ENCODE measurements at places on chromosomes 1 and 21.

GRCh38 chr1:23627069-23627735 lies 64.4 kb upstream of the RPL11 start:
- no peak for DNase-seq

- DNase-seq: no peak
These were observed 14.5 kb downstream of the RAB4A start for GRCh38 chr1:229285440-229285839.

DNA sequence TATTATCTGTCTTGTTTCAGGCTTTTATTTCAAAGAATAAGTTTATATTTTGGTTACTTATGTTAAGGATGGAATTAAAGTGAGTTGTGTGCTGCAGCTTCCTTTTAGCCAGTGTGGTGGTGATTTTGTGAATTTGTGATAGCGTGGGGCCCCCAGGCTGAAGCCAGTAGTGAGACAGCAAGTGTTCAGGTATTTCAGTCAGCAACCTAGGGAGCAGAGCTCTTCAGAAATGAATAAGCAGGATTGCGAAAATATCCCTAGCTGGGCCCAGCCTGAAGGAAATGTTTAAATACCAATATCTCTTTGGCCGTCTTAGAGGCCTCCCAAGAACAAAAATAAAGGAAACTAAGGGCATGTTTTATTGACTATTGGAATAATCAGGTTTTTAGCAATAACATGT lies 150.8 kb upstream of the C1orf105 start:
- no peak for DNase-seq

GRCh38 chr1:235079443-235080296 lies 49.0 kb downstream of the TOMM20 start:
- DNase-seq: no peak

DNA sequence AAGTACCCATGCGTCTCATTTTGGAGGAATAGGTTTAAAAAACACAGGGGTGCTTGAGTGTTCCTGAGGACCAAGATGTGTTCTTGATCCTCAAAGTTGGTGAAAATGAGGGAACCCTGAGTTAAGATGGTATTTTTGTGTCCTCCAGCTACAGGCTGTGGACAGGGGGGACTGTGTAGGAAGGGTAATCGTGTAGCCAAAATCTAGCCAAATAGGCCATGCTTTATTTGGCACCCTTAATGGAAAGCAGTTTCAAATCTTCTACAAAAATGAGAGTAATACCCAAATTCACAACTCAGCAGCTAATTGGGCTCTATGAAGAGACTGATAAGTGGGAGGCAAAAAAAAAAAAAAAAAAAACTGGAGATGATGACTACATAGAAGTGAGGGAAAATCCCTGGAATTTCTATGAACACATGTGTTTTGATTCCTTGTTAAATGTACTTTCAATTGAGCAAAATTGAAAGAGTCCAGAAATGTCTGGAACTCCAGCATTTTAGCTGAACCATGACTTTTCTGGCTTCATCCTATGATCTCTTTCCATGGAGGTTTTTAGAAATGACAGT lies 470 bp downstream of the HSD11B1 start:
- DNase-seq: no peak

DNA sequence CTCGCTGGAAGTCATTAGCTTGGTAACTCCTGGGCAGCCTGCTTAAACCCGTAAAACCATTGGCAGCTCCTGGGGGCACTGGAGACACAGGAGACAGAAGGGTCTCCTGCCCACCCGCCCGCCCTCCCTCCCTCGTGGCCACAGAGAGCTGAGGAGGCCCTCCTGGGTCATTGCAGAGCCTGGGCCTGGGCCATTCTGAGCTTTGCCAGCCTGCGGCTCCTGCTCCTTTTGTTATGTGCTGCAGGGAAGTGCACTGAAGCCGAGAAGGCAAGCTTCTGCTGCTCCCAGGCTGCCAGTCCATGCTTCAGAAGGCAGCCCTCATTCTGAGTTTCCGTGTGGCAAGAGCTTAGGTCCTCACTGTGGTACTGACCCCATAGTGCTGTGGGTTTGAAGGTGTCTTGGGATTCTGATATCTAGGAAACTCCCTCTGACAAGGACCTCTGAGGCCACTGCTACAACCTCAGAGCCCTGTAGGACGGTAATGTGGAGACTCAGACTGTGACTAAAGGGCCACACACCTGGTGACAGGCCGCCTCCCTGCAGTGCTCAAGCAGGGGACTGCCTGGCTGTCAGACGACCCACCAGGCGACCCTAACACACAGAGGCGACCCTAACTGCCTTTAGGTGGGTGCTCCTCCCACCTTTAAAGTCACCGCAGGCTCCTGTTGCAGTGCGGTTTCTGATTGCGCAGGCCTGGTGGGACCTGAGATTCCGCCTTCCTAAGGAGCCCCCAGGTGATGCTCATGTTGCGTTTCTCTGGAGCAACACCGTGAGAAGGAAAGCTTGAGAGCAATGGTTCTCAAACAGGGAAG lies 118.7 kb downstream of the IER5 start:
- DNase-seq: no peak

DNA sequence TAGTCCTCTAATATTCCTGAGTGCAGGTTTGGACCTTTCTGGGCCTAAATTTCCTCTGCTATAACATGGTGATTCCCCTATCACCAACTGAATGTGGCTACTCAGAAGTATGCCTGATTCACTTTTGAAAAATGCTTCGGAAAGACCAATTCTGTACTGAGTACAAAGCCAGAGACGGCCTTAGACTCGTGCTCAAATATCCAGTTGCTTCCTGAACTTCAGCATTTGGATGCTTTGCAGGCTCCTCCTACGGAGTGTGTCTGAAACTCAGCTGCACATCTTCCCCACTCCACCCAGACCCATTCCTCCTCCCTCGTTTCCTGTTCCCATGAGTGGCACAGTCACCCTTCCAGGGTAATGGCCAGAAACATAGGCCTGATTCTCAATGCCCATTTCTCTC lies 98.4 kb upstream of the GADD45A start:
- DNase-seq: no peak

- DNase-seq: no peak
These were observed 22.5 kb upstream of the SYDE2 start for GRCh38 chr1:85223334-85223733.

- DNase-seq: no peak
These were observed 154.6 kb upstream of the HMGB4 start for GRCh38 chr1:33709174-33709782.

- no peak for DNase-seq
These were observed 19.0 kb downstream of the GNG12 start for GRCh38 chr1:67814121-67814772.

DNA sequence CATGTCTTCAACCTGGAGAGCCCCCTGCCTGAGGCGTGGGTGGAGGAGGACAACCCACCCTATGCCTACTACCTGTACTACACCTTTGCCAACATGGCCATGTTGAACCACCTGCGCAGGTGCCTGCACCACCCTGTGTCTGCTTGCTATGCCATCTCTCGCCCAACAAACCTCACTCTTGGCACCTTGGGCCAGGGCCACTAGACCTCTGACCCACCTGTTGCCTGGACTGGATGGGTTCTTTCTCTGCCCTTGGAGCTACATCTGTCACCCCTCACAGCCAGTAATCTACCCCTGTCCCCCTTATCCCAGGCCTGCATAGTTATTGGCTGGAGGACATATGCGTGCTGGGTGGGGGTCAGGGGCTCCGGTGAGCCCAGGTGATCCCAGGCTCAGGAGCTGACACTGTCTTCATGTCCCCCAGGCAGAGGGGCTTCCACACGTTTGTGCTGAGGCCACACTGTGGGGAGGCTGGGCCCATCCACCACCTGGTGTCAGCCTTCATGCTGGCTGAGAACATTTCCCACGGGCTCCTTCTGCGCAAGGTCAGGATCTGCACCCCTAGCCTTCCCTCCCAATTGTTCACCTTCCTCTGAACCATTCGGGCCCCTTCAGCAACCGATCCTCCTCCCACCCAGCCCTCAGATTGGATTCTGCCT lies 9.9 kb downstream of the AMPD2 start:
- DNase-seq: no peak

DNA sequence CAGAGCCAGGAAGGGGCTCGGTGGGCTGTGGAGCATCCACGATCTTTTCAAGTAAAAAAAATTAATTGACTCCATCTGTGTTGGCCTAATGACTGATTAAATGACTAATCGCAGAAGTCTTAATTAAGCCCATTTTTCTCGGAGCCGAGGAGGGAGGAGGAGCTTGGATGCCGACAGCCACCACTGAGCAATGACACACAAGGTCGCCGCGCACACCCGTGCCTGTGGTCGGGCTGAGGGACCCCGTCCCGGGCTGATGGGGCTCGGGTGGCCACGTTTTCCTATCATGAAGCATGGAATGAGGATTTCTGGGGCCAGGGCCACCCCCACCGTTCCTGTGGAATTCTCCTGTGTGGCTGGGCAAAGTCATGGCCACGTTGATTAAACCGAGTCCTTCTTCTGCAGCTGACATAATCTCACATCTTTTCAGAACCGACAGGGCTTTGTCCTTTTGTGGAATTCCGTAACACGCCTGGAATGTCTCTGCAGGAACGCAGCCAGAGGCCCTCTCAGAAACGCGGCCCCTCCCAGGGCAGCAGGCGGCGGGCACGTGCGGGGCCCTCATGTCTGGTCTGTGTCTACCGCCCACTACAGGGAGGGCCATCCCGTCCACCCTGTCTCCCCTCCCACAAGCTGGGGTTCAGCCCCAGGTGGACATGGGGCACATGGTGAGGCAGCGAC lies 60.7 kb downstream of the MORN1 start:
- DNase-seq: no peak

- DNase-seq: no peak
These were observed 335.3 kb downstream of the BRINP2 start for GRCh38 chr1:177505905-177506590.

DNA sequence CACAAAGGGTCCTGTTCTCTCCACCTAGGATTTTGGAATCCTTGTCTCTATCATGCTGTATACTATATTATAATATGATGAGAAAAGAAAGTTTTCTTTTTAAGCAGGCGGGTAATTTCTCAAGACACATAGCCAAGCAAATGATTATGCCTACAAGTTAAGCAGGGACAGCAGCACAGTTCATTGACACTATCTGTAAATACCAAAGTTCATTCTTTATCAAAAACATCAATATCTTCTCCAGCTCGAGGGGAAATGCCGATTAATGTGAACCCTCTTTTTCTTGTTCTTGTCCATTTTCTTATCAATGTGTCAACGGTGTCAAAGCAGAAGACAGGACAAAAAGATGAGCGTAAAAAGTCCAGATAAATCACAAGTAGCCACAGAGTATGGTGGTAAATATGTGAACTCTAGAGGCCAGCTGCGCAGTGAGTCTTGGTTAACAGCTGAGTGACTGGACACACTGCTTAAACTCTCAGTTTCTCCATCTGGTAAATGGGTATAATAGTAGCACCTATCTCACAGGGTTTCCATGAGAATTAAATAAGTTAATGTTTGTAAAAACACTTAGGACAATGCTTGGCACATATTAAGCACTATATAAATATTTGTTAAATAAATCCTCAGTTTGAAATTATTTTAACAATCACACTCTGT lies 30.9 kb downstream of the LPAR3 start:
- no peak for DNase-seq

DNA sequence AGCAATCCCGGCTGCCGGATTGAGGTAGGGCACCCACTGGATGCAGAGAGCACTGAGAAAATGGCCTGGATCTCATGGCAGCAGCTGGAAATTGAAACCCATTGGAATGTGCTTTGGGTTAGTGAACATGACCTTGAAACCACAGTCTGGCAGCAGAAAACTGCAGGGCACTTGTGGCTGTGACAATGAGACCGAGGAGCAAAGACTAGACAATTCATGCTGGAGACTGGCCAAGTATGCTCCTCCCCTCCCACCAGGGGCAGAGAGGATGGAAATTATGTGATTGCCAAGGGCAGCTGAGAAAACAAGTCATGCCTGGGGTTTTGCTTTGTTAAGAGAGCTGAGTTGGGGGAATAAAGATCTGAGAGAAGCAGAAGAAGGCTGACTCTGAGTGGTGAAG lies 60.7 kb downstream of the ZNF697 start:
- no peak for DNase-seq

- no peak for DNase-seq
These were observed 15.2 kb downstream of the RIPK4 start for GRCh38 chr21:41751611-41752011.

GRCh38 chr1:24970926-24971875 lies 41.1 kb upstream of the RUNX3 start:
- no peak for DNase-seq

- DNase-seq: peak; percentile 12
These were observed 4.0 kb downstream of the ACTL8 start for GRCh38 chr1:17759114-17759513.

DNA sequence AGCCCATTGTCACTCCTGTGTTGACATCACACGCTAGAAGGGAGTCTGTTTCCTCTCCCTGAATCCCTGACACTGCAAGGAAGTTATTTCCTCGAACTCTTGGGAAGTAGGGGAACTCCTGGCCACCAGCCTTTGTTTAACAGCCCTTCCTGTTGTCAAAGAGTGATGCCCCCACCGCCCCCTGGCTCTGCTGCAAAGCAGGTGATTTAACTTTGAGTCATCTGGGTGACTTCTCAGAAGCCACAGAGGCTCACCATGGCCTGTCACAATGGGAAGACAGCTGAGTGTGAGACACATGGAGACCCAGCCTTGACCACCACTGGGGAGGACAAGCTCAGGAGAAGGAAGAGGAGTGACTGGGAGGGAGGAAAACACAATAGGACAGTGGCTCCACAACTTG lies 182.8 kb downstream of the PSMG1 start:
- no peak for DNase-seq

GRCh38 chr1:61375082-61375880 lies 292.9 kb downstream of the NFIA start:
- DNase-seq: no peak

- no peak for DNase-seq
These were observed 16.7 kb downstream of the HMGN1 start for GRCh38 chr21:39332175-39332574.

- DNase-seq: no peak
These were observed 98.0 kb upstream of the DEPDC1 start for GRCh38 chr1:68594851-68595250.
